Stimulated activated CD8-positive, alpha-beta memory T cell treated with anti-CD3 and anti-CD28 coated beads, Interleukin-2, amount 100 ng/mL, for 1 hour (primary cell): ENCODE measurements at places on chromosomes 1 and 21.

- DNase-seq = no peak
These were observed 148.2 kb downstream of the FCRL5 start for GRCh38 chr1:157404063-157404501.

GRCh38 chr1:205690122-205690756 lies 9.9 kb upstream of the SLC45A3 start:
- DNase-seq = no peak

GRCh38 chr1:31289021-31289420 lies 7.6 kb downstream of the SNRNP40 start:
- no peak for DNase-seq

DNA sequence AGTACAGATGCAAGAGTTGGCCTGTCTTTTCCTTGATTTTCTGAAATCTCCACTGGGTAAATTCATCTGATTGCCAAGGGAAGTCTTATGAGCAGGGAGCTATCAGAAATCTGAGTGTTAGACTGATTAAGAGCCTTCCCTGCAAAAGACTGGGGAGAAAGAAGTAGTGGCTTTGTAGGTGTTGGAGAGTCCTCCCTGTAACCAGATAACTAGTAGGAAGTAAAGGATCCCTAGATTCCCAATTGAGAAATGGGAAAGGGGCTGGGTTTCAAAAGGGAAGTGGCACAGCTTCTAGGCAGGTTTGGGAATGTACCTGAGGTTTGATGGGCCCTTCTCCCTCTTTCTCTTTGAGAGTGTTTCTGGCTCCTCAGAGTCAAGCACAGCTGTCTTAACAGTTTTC lies 2.1 kb downstream of the TLCD4 start:
- no peak for DNase-seq

DNA sequence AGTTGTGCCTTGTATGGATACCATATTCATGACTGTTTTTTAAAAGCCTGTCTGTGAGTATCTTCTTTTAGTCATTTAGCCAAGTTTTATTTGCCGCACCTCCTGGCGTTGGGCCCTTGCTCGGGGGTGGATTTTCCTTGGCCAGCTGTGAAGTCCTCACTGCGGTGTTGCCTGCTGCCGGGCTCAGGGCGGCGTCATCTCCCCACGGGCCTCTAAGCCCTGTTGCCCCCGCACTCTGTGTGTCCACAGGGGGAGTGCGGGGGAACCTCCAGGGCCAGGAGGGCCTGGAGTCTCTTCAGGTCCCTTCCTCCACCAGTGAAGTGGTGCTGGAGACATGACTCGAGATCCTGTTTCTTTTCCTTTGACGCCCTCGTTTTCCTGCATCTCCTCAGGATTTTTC lies 65.8 kb upstream of the DIP2A start:
- no peak for DNase-seq

DNA sequence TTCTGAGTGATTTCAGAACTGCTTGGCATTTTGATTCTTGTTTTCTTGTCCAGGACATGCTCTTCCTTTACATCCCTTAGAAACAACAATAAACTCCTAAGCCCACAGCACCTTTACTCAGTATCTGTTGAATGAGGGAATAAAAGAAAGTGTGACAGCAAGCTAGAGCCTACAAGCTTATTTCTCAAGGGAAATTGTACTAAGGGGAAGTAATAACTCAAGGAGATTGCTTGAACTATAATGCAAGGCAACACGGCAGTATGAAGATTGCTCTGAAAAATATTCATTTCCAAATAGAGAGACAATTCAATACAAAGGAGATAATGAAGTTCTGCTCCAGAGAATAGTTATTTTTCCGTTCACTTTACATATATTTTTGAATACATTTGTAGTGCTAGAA lies 6.5 kb downstream of the OR6P1 start:
- DNase-seq = no peak

GRCh38 chr1:197782722-197783360 lies 7.6 kb upstream of the DENND1B start:
- DNase-seq = no peak

GRCh38 chr21:43667191-43667904 lies 8.0 kb downstream of the RRP1B start:
- DNase-seq = no peak
